DMS79 (cell line): ENCODE measurements at places on chromosomes 13 and 19.

GRCh38 chr13:30045916-30046704, 195.7 kb upstream of the UBL3 start:
- no peak for DNase-seq

GRCh38 chr13:76813000-76813691, 73.1 kb downstream of the KCTD12 start:
- no peak for DNase-seq

GRCh38 chr13:24127116-24127631, 33.3 kb upstream of the SPATA13 start:
- DNase-seq: no peak

DNA sequence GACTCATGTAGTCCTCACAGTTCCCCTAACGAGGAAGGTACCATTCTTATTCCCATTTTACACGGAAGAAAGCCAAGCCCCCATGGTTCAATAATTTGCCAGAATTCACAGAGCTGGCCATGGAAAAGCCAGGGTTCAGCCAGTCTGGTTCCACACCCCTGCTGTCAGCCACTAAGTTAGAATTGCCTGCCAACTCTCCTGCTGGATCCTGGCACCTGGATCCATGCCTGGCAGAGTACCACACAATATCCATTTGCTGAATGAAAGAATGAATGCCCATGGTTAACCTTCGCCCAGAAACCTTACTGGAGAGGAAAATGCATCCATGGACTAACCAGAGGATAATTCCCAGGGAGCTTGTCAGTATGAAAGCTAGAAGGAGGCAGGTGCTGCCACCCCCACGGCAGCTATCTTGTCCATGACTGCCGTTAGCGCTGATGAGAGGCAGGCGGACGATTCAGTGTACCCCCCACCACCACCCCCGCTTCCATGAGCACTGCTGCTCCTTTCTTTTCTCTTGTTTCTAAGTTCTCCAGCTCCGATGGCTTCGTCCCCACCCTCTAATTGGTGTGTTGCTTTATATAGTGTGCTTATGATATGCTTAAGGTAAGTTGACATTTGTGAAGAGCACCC, 114.5 kb downstream of the SLC7A1 start:
- no peak for DNase-seq

- DNase-seq: no peak
Measured at GRCh38 chr19:602391-603301, 13.0 kb downstream of the HCN2 start.

- peak; percentile 30 for DNase-seq
Measured at GRCh38 chr19:9914315-9915207, 21.8 kb downstream of the OLFM2 start.

DNA sequence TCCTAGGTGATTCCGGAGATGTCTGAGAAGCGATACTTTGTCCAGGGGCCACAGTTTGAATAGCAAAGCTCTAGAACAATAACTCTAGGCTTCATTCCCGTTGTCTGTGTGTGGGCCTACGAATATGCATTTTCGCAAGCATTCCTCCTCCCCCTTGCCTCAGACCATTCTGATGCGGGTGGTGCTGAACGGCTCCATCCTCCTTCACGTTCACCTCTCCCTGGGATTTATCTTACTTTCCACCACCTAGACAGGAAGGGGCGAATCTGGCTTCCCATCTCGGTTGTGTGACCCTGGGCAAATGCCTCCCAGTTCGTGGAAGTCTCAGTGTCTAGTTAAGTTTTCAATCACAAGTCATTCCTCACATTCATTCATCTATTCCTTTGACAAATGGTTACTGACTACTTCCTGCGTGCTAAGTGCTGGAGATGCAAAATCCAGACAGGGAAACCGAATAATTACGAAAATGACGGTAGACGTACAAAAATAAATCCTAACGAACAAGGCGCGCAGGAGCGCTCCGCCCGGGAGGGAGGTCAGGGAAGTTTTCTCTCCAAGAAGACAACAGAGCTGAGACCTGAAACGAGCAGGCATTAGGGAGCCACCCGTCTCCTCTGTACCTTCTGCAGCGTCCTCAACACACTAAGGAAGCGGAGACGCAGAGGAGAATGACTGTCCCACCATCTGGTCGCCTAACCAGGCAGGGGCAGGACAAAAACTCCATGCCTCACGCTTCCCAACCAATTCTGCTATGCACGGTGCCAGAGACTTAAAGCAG, 1.3 kb upstream of the CNOT3 start:
- DNase-seq: no peak

GRCh38 chr19:49140951-49141350, 14.2 kb downstream of the HRC start:
- DNase-seq: no peak

DNA sequence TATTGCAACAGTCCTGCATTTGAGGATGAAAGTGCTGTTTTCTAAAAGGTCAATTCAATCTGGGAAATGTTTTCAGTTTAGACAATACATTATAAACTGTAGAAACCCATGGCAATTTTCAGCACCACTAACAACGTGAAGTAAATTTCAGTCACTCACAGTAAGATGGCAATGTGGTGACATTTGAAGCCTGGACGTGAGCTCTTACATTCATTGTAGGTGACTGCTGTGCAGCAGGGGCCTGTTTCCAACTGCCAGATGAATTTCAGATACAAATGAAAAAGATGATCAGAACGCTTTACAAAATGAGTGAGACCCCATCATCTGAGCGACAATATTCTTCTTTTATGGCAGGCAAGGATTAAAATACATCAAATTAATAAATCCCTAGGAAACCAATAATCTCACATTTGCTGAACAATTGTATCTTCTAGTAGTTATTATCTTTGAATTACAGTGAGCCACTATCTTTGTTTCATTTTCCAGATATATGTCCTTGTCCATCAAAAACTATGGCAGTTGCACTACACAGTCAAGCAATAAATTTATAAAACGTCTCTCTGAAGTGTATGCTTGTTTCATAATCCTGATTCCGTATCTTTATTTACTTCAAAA, 1816.8 kb downstream of the OLFM4 start:
- no peak for DNase-seq

DNA sequence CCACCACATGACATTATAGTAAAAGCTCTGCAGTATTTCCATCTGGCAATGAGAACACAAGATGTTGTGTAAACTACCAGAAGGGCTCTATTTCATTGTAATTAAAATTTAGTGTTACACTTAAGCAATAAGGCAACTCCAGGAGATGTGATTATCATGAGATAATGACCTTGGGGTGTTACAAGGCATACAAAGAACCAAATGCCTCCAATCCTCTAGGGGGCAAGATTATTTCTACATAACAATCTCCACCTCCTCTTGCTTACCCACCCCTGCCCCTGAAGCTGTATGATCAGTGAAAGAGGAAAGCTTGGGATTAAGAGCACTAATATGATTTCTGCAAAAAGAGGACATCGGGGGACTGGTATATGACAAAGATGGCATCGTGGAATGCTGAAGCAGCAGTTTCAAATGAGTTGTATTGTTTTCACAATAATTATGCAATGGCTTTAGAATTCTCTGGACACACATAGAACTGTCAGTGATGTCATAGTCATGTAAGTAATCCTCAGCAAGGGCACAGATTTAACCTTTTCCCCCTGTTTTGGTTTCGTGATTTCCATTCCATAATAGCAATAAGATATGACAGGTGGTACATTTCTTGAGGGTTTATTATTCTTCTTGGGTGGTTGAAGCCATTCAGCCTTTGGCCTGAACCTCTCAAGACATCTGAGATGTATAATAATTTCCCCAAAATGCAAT, 295.3 kb downstream of the MZT1 start:
- no peak for DNase-seq

DNA sequence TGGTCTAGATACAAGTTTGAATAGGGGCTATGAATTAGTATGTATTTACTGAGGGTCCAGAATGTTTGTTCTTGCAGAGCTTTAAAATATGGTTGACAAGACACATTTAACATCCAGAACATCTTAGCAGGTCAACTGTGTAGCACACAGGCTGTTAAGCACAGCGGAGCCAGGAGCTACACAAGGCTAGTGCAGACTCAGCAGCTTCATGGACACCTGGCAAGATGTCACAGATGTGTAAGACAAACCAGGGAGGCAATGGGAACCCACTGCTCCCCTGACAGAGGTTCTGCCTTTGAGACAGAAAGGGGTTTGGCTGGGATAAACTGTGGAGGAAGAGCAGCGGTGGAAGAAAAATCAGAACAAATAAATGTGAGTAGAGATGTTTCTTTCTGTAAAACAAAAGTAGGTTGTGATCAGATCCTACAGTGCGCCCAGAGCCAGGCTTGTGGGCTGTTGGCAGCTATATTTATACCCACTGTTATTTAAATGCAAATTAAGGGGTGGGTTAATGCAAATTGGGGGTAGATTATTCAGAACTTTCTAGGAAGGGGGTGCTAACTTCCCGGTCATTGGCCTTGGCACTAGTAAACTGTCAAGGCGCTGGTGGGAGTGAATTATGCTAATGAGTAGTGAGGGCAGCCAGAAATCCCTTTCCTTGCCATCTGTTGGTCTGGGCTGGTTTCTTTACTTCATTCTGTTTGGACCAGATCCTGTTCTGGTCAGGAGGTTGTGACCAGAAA, 33.0 kb downstream of the MIPEP start:
- DNase-seq: no peak

GRCh38 chr13:113865427-113865826, 1.6 kb upstream of the GAS6 start:
- no peak for DNase-seq

DNA sequence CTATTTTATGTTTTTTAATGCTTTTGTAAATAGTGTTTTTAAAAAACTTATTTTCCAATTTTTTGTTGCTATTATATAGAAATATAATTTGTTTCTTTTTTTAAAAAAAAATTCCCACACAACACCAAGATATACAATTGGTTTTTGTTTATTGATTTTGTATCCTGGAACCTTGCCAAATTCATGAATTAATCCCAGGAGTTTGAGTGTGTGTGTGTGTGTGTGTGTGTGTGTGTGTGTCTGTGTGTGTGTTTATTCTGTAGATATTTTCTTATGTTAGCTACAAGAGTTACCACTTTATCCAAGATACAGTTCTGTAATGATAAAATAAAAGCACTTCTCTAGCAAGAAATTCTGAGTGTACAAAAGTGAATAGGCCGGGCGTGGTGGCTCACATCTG, 7.6 kb downstream of the TPRX1 start:
- no peak for DNase-seq

DNA sequence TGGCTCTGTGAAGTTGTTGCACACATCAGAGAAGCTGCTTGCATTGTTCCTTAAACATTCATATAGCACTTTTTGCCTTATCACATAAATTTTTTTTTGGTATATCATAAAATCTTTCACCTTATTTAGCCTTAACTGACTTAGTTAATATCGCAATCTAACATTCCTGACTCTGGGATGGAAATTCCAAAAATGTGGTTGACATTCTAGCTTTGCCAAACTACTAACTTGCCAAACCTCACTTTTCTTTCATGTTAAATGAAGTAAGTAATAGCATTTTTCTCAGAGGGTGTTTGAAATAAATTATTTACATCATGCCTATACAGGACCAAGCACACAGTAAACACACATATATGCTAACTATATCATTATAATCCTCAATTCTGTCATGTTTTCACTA, 736.9 kb upstream of the PCDH9 start:
- no peak for DNase-seq

GRCh38 chr13:35164324-35164932, 222.4 kb downstream of the NBEA start:
- DNase-seq: no peak

- no peak for DNase-seq
Measured at GRCh38 chr19:55066107-55066709, 3.3 kb upstream of the RDH13 start.

DNA sequence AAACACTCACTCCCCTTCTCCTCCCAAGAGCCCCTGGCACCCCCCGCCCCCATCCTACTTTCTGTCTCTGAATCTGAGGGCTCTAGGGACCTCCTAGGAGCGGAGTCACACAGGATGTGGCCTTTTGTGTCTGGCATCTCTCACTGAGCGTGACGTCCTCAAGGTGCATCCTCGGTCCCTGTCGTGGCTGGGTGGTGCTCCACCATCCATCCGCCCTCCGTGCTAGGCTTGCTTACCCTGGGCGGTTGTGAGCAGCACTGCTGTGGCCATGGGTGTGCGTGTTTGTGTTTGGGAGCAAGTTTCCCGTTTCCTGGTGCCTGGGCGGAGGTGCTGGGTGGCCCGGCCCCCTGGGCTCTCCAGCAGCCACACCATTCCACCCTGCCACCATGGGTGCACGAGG, 12.2 kb downstream of the PLEKHJ1 start:
- DNase-seq: no peak

GRCh38 chr13:71461892-71462291, 405.1 kb downstream of the DACH1 start:
- DNase-seq: no peak

- DNase-seq: peak; percentile 77
Measured at GRCh38 chr19:50205681-50206138, 2.3 kb downstream of the MYH14 start.

DNA sequence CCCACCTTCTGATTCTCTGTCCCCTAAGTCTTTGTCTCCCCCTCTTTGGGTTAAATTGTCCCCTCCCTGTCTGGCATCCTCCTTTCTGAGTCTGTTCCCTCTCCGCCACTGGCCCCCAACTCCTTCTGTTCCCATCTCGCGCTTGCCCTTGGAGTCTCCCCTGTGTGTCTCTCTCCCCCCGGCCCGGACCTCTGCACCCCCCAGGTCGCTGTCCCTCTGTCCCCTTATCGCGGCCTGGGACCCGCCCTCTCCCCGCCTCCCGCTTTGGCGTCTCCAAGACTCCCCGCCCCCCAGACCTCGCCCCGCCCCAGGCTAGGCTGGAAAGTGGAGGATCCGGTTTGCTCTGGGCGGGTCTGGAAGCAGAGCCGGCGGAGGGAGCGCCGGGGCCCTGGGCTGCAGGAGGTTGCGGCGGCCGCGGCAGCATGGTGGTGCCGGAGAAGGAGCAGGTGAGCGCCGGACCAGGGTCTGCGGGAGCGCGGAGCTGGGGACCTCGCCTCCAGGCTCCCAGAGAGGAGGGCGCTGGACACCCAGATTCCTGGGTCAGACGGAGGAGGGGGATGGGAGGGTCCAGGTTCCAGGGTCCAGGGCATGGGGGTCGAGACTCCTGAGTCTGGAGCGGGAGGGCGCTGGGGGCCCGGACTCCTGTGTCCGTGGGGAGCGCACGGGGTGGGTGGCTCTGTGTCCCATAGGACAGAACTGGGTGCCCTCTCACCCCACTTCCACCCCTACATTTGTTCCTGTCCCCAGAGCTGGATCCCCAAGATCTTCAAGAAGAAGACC, at the start of gene TRPM4:
TRPM4 (plus strand) TSS at position 348 of the 780 bp plus-strand sequence; CDS start at position 423, 75 bp downstream.
- DNase-seq: peak; percentile 81

- no peak for DNase-seq
Measured at GRCh38 chr19:19418555-19419260, 13.2 kb downstream of the GATAD2A start.

DNA sequence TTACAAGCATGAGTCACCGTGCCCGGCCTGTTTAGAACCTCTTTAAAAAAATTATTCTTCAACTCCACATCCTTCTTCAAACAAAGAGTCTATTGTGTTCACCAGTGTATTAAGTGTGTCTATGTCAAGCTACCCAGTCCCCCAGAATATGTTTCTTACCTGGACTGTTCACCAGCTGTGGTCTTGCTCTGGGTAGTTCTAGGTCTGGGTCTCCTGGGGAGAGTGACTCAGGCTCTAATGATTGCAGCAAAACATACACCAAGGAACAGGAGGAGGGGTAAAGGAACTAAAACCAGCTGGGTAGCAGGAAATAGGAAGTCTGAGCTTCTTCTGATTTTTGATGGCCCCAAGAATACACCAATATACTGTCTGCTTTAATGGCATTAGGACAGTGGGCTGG, at the start of gene FPR1:
FPR1 (minus strand) TSS at position 224 of the 400 bp plus-strand sequence. CDS start 4,884 bp downstream, outside the sequence.
- no peak for DNase-seq
